ENCODE measurements at places on chromosomes 1 and 21.

- no peak for DNase-seq
Measured at GRCh38 chr1:52588535-52588934, 13.6 kb upstream of the GPX7 start.

DNA sequence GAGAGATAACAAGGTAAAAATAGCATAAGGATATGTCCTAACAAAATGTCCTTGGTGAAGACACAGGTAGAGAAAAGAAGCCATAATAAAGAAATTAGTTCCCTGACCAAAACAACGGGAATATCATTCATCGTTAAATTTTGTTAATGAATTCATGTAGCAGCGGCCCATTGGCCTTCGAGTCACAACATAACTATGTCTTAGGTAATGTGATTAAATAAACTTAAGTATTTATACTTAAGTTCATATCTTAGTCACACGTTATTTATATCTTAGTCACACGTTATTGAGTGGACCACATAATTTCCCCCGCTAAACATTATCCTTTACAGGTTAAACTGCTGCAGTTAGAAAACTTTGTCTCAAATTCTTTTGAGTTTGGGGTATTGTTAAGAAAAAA lies 1.2 kb downstream of the NEXN start:
- DNase-seq = no peak

- no peak for DNase-seq
Measured at GRCh38 chr1:206892351-206892984, 4.8 kb upstream of the IL24 start.

- DNase-seq = no peak
Measured at GRCh38 chr1:109231066-109231465, 17.3 kb downstream of the SARS1 start.

- DNase-seq = no peak
Measured at GRCh38 chr21:35323947-35324346, 274.8 kb upstream of the RUNX1 start.

DNA sequence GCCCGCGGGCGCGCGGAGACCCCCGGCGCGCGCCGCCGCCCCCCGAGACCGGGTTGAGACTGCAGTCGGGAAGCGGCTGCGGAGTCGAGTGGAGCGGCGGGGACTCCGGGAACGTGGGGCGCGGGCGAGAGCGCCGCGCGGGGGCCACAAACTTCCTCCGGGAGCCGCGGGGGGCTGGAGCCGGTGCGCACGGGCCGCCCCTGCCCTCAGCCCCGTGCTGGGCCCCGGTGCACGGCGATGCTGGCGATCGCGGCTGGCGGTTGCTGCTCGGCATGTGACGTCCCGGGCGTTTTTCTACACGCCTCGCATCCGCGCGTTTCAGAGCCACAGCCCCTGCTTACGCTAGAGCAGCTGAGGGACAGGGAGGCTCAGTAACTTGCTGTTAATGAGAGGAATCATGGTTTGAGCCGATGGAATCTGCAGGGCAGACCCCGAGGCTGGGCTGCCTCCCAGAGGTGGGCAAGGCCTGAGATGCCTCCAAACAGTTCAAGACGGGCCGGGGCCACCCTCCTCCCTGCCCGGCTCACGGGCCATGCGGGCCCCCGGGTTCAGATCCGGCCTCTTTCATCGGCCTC lies 520 bp downstream of the TMEM201 start:
- DNase-seq = no peak

DNA sequence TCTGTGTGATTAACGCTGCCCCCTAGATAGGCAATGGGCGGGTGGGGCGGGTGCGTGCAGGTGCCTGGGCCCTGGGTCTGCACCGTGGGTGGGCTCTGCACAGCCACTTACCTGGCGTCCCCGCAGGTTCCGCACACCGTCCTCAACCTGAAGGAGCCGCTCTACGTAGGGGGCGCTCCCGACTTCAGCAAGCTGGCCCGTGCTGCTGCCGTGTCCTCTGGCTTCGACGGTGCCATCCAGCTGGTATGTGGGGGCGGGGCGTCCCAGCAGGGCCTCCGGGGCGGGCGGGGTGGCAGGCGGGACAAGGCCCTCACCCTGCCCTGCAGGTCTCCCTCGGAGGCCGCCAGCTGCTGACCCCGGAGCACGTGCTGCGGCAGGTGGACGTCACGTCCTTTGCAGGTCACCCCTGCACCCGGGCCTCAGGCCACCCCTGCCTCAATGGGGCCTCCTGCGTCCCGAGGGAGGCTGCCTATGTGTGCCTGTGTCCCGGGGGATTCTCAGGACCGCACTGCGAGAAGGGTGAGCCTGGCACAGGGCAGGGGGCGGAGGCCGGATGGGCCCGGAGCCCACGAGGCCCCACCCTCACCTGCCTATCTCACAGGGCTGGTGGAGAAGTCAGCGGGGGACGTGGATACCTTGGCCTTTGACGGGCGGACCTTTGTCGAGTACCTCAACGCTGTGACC lies 22.8 kb downstream of the RNF223 start:
- no peak for DNase-seq

- no peak for DNase-seq
Measured at GRCh38 chr21:33028773-33029384, 3.1 kb downstream of the OLIG2 start.

DNA sequence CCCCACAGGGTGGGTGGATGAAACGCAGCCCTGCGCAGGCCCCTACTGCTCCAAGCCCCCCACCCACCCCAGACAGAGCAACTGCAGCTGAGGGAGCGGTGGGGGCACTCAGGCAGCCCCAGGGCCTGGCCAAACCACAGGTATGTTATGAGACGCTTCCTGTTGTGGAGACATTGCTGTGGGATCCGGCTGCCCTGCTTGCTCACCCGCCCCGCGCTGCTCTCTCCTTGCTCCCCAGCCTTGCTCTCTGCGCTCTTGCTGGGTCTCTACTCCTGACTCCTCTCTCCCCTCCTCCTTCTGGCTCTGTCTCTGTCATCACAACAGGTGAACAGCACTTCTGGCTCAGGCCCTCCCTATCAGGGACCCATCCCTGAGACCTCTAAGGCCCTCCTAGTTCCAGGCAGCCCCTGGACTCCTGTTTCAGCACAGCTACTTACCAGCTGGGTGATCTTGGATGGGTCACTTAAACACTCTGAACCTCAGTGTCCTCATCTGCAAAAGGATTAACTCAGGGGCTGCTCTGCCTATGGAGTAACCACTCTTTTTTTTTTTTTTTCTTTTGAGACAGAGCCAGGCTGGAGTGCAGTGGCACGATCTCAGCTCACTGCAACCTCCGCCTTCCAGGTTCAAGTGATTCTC lies 15.9 kb downstream of the COL8A2 start:
- DNase-seq = no peak
